Lung (tissue), 17 donors: ENCODE measurements at places on chromosomes 16 and 17.
A peak's percentile ranks its signal among the peaks of the same experiment; 100 is the strongest.

DNA sequence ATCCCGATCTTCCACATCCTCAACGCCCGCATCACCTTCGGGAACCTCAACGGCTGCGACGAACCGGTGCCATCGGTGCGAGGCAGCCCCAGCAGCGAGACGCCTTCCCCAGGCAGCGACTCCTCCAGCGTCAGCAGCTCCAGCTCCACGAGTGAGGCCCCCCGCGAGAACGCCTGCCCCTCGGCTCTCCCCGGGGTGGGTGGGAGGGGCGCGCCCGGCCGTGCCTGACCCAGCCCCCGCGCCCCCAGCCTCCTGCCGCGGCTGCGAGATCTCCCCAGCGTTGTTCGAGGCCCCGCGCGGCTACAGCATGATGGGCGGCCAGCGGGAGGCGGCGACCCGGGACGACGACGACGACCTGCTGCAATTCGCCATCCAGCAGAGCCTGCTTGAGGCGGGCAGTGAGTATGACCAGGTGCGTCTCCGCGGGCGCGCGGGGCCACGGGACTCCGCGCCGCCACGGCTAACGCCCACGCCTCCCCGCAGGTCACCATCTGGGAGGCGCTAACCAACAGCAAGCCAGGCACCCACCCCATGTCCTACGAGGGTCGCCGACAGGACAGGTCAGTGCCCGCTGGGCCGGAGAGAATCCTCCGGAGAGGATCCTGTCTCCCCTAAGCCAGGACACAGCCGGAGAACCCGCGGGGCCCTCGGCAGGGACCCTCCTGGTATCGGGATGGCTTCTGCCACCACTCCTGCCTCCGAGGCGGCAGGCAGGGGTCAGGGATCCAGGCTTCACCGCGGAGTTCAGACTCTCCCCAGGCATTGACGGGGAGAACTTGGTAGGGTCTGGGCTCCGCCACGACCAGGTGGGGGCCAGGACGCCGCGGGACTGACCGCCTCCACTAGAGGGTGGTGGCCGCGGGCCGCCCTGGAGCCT is 10.1 kb downstream of the CORO6 start:
- DNase-seq, result no peak

GRCh38 chr16:2682209-2683021 is at the start of gene KCTD5:
KCTD5 (plus strand) TSS chr16:2682523; CDS start chr16:2682549, 26 bp downstream.
- peak; percentile 98 for DNase-seq

- peak; percentile 85 for DNase-seq
Measured at GRCh38 chr17:19447085-19447583, 36.1 kb downstream of the RNF112 start.

GRCh38 chr17:55175788-55176427 is 88.9 kb upstream of the HLF start:
- DNase-seq, result no peak

GRCh38 chr17:41527063-41528023 is 765 bp downstream of the KRT19 start:
- DNase-seq, result no peak

GRCh38 chr17:20184977-20185619 is 175.9 kb downstream of the SPECC1 start:
- DNase-seq, result no peak

DNA sequence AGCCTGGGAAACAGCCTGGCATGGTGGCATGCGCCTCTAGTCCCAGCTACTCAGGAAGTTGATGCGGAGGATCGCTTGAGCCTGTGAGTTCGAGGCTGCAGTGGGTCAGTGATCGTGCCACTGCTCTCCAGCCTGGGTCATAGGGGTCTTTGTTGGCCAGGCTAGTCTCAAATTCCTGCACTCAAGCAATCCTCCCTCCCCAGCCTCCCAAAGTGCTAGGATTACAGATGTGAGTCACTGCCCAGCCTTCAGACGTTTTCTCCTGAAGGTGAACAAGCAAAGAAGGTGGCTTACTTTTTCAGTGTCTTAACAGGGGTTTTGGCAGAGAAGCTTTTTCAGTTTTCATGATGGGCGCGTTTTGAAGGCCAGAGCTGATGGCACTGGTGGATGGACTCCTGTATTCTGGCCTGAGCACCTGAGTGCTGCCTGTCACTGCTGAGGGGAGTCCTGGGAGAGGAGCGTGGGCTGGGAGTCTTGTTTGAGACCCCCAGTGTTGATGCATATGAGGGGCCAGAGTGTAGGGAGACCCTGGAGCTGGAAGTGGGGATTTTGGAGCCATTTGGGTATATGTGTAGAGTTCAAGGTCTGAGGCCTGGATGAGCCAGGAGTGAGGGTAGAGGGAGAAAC is 41.4 kb downstream of the FOXK2 start:
- DNase-seq, result no peak

- peak; percentile 47 for DNase-seq
Measured at GRCh38 chr17:67602974-67603373, 114.8 kb upstream of the NOL11 start.

GRCh38 chr17:39270923-39271322 is 45.2 kb upstream of the STAC2 start:
- peak; percentile 69 for DNase-seq

- no peak for DNase-seq
Measured at GRCh38 chr17:76191896-76192295, 48.4 kb downstream of the RNF157 start.

GRCh38 chr16:67528870-67529581 is 397 bp downstream of the RIPOR1 start:
- peak; percentile 49 for DNase-seq

- DNase-seq, result peak; percentile 96
Measured at GRCh38 chr17:59753522-59754467, 46.3 kb downstream of the VMP1 start.

- DNase-seq, result peak; percentile 17
Measured at GRCh38 chr16:3094289-3095027, 4.6 kb downstream of the ZSCAN10 start.

DNA sequence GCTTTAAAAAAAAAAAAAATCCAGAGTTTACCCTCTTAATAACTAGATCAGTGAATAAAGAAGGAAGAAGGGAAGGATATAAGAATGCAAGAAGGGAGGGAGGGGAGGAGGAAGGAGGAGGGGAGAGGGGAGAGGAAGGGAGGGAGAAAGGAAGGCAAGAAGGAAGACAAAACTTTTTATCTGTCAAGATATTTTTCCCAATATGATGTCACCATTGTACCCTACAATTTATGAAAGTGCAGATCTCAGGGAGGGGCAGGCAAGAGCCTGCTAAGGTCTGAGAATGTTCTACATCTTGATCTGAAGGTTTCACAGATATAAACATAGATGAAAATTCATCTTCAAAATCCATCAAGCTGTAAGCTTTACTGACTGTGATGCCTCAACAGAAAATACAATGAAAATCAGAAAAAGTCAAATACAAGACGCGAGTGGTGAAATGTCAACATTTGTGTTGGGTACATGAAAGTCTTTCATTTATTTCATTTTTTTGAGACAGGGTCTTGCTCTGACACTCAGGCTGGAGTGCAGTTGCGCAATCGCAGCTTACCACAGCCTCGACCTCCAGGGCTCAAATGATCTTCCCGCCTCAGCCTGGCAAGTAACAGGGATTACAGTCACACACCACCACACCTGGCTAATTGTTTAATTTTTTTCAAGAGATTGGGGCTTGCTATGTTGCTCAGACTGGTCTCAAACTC is 57.1 kb upstream of the EMP2 start:
- DNase-seq, result no peak

DNA sequence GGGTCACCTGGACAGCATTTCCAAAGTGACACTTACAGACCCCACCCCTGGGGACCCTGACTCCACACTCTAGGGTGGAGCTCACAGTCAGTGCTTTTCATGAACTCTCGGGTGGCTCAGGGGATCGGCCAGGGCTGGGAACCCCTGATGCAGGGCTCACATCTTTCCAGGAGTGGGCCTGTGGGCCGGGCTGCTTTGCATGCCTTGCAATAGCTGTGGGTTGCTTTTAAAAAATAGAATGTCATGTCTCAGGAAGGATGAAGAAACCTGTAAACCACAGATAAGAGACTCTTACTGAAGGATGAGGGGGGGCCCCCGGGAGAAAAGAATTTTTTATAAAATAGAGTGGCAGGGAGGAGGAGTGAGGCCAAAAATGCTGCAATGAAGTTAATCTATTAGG is 40.2 kb downstream of the RBFOX3 start:
- no peak for DNase-seq

- DNase-seq, result peak; percentile 74
Measured at GRCh38 chr16:85715169-85716021, 26.6 kb upstream of the GINS2 start.

- DNase-seq, result peak; percentile 59
Measured at GRCh38 chr17:76641501-76641900, 2.1 kb downstream of the ST6GALNAC1 start.

DNA sequence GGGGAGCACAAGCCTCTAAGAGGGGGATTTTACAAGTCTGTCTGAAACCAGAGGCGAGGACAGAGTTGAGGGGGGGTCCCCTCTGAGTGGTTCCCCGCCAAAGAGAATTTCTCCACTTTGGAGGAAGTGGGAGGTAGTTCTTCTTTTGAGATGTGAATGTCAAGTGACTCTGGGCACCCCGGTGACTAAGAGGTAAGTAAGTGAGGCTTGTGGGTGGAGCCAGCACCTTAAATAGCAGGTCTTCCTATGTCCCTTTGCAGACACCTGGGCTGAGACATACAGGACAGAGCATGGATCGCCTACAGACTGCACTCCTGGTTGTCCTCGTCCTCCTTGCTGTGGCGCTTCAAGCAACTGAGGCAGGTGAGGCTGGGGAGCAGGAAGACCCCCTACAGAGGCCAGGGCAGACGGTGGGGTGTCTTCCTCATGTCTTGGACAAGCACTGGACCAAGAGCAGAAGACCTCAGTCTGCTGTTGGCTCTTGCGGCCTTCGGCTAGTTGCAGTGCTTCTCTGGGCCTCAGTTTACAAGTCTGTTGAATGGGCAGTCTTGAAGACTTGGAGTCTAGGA is at the start of gene CCL22:
Gene CCL22, plus strand, starts transcription at position 257 of the 569 bp plus-strand sequence. Its CDS starts 34 bp downstream, at position 291.
- no peak for DNase-seq

- peak; percentile 70 for DNase-seq
Measured at GRCh38 chr17:54891176-54891821, 9.4 kb upstream of the TOM1L1 start.

GRCh38 chr17:80860101-80860671 is 131.5 kb upstream of the CHMP6 start:
- DNase-seq, result no peak

- DNase-seq, result peak; percentile 31
Measured at GRCh38 chr16:57648125-57648524, 19.7 kb downstream of the ADGRG1 start.

DNA sequence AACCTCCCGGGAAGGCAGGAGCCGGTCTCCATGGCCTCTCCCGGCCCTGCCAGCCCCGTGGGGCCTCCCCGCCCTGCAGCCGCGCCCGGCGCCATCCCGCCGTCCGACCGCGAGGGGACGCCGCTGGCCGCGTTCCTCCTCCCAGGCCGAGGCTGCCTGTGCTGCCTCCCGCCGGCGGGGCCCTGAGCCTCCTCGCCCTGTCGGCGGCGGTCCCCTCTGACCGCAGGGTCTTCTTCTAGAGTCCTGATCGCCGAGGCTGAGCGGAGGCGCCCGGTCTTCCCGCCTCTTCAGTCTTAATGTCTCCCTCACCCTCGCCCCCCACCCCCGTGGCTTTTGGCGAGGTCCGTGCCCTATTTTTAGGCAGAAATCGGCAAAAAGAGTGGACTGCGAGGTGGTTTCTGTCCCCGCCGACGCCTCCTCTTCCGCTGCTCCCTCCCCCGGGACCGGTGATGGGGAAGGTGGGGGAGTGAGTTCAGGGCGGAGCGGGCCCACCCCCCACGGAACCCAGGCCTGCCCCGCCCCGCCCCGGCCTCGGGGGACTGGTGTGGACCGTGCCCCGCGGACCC is 794 bp upstream of the CPNE7 start:
- DNase-seq, result peak; percentile 36

GRCh38 chr17:32551186-32551955 is 64.6 kb downstream of the CDK5R1 start:
- no peak for DNase-seq

GRCh38 chr17:8896641-8897635 is 29.5 kb upstream of the PIK3R6 start:
- DNase-seq, result no peak

DNA sequence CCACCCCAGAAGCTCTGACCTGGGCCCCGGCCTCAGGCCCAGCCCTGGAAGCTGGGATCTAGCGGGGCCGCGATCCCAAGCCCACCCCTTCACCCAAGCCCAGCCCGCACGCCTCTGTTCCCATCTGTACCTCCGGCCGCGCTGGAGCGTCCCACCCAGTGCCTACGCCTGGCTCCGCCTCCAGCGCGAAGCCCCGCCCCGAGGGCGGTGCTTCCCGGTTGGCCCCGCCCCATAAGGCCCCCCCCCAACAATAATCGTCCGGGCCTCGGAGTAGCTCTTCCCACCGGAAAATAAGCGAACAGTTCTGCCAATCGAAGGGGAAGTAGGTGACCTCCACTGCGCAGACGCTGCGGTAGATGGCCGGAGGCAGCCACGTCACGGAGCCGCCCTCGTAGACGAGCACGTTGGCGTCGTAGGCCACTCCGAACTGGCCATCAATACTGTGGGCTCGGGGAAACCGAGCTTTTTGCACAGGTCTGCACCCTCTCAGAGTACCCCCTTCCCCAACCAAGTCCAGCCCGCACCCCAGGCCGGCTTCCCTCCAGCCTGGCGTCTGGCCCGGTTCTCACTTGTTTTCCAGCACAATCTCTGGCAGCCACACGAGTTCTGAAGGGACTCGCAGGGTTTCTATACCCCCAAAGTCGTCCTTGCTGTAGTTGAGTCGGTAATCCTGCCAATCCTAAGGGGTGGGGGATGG is 1.1 kb downstream of the CHRNE start:
- peak; percentile 47 for DNase-seq

DNA sequence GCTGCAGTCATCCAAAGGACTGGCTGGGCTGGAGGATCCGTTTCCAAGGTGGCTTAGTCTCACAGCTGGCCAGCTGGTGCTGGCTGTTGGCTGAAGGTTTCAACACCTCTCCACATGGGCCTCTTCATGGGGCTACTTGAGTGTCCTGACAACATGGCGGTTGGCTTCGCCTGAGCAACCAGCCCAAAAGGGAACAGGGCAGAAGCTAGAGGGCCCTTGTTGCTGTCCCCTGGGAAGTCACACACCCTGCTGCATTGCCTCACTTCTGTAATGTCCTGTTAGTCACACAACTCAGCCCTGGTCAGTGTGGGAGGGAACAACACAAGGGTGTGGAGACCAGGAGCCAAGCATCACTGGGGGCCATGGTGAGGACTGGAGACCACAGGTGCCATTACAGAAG is 36.6 kb downstream of the C16orf78 start:
- DNase-seq, result no peak

GRCh38 chr17:74325743-74326379 is at the start of gene KIF19:
KIF19 (plus strand) TSS chr17:74326226; CDS start chr17:74326350, 124 bp downstream.
- peak; percentile 72 for DNase-seq

DNA sequence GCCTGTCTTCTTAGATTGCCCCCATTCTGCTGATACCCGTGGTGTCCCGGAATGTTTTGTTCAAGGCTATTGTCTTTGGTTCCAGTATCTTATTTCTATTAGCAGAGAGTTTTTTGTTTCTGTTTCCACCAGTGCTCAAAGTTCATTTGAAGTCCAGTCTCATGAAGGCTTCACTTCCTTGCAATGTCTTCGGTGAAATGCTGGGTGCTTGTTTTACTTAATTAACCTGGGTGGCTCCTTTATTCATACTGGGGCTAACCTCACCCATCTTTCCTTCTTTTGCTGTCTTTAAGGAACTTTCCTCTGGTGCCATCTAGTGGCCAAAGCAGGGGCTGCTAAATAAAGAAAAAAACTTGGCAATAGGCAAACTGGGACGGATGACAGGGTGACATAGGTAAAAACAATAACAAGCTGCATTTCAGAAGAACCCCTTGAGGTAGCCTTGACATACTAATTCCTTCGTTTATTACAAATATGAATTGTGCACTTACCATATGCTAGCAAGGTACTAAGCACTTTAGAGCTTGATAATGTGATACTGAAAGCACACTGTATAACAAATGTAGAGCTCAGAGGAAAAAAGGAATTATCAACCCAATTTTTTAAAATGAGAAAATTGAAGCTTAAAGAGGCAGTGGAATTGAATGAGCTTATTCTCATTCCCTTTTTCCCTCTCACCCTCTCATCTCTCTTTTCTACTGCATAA is 2.8 kb upstream of the SMIM36 start:
- peak; percentile 83 for DNase-seq
